Stimulated activated naive CD4-positive, alpha-beta T cell (primary cell): ENCODE measurements at places on chromosomes 7 and 10.

DNA sequence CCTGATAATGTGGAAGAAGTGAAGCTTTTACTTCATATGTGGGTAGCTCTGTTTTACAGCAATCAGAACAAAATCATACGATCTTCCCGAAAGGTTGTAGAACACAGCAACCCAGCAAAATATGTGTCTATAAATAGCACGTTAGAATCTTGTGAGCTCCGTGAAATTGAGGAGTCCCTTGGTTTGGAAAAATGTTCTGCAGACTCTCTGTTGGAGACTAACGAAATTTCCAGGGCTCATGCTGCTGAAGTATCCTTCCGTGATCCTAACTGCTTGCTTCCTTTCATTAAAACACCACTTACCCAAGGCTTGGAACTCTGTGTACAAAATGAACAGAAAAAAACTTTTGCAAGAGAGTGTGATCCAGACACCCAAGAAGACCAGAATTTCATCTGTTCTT, 57.5 kb downstream of the TASOR2 start:
- DNase-seq, result no peak

DNA sequence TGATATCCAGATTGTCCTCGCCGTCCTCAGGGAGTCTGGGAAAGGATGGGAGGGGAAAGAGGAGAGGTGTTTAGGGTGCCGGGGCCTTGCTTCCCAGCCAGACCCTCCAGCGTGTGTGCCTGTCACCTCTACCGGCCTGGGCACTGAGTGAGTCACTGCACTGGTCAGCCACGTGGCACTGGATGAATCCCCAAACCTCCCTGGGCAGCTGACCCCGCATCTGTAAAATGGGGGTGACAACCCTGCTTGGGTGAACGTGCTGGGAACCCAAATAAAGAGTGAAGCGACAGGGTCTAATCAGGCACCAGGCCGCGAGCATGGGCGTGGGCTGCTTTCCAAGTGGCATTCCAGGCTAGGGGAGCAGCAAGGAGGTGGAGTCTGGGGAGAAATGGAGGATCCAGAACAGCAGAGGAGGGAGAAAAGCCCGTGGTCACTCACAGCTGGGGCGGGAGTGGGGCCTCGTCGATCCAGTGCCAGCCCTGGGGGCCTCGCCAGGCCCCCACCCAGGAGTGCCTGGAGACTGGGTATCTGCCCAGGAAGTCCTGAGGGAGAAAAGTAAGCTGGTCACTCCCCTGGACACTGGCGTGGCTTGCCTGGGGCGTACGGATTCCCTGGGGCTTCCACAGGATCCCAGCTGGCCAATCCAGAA, 29.7 kb downstream of the KLRG2 start:
- DNase-seq, result no peak

GRCh38 chr7:25361863-25362262, 133.6 kb upstream of the NPVF start:
- DNase-seq, result no peak

- no peak for DNase-seq
Observed at GRCh38 chr10:74917481-74918077, 91.2 kb downstream of the KAT6B start.

- no peak for DNase-seq
Observed at GRCh38 chr7:151780631-151781030, 96.3 kb downstream of the PRKAG2 start.

DNA sequence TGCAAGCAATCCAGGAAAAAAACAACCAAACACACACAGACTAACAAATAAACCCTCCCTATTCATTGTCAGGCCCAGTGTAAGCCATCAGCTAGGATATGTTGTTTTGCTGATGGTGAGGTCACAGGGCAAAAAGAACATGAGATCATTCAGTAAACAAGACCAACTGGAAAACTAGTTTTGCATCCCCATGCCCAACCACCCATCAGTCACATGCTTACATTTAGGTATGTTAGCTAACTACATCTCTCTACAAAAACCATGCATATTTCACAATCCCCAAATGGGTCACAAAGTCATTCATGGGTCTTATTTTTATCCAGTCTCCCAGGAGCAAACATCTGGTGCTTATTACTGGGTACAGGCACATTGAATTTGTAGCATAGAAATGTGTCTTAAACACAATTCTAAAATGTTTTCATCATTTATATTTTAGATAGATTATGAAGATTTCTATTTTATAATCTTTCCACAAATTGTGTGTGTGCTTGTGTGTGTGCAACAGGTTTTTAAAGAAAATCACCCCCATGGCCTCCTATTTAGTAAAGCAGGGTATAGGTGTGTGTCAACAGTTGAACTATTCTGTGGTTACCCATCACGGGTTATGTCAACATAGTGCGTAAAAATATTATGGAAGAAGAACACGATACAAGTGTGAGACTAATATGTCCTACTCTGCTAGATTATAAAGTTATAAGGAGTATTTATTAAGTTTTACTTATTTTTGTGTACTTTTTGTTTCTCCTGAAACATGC, 103.8 kb upstream of the AKR1E2 start:
- DNase-seq, result no peak

- no peak for DNase-seq
Observed at GRCh38 chr7:107999779-108000560, 3.0 kb downstream of the LAMB1 start.

DNA sequence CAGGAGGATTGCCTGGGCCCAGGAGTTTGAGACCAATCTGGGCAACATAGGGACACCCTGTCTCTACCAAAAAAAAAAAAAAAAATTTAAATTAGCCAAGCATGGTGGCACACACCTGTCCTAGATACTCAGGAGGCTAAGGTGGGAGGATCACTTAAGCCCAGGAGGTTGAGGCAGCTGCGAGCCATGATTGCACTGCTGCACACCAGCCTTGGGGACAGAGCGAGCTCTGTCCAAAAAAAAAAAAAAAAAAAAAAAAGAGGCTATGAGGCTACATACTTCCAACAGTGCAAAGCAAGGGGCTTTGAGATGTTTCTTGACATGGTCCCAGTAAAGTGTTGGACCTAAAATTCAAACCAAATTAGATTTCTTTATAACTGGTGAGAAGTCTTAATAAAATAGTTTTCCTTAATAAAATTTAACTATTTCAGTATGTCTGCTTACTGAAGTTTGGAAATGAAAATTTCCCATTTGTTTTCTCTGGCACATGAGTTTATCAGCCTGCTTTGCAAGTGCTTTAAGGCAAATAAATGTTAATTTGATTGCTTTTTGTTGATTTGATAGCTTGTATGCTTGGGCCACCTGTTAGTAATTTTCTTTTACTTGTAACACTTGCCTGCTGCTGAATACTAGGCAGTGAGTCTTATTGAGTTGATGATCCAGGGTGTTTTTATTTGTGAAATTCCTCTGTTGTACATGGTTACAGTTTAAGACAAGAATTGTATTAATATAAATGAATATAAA, 16.1 kb downstream of the CALU start:
- DNase-seq, result no peak

- no peak for DNase-seq
Observed at GRCh38 chr10:60035984-60036383, 129.6 kb upstream of the CCDC6 start.

GRCh38 chr7:92095380-92095779, 38.9 kb downstream of the CYP51A1 start:
- DNase-seq, result no peak
